ENCODE measurements at places on chromosomes 13 and 19. TPM values are rescaled to one million over a fixed set of nuclear protein-coding genes. Genes with fewer than 3 reads are reported as not detected.
A peak's percentile ranks its signal among the peaks of the same experiment; 100 is the strongest.

DNA sequence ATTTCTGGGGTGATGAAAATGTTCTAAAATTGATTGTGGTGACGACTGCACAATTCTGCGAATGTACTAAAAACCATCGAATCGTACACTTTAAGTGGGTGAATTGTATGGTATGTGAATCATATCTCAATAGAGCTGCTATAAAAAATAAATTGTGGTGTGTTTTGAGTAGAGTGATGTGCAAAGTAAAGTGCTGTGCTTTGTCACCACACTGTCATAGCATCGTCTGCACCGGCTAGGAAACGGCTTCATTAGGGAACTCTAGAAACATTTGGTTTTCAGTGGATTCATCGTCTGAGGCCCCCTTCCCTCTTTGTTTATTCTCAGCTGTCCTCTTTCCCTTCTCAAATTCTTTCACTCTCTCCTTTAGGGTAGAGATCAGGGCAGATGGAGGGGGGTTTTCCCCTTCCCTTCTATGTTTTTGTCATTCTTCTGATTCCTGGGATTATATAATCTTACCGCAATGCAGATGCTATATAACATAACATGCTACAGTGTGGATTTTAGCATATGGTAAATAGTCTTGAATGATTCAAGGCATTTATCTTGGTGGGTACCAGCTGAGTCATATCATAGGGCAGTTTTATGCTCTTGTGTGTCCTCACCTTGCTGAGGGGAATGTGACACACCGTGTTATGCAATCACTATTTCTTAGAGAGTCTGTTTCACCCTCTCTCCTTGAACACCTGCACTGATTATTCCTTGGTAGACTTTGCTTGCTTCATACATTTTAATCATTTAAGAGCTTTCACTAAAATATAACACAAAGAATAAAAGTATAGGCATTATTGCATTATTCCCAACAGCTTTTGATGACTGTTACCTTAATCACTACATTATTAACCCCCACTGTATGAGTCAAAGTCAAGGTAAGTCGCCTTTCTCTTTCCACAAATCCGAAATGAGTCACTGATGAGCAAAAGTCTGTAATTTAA is 239.4 kb downstream of the DCLK1 start:
- H3K27ac ChIP-seq: no peak overlapping the region
- no peaks in the 10 kb centered on the region for H3K36me3 ChIP-seq
- H3K4me1 ChIP-seq: peaks cover 30% of the 10 kb centered on the region
- DNase-seq: no peak
- no peak overlapping the region for H3K4me3 ChIP-seq
- peaks cover 13% of the 10 kb centered on the region for H3K27me3 ChIP-seq

KIR2DL1 gene
- total RNA-seq: not detected

- H3K27me3 ChIP-seq: no peaks in the 10 kb centered on the region
- peaks cover 43% of the 10 kb centered on the region for H3K36me3 ChIP-seq
- DNase-seq: no peak
- H3K4me3 ChIP-seq: no peak overlapping the region
- H3K27ac ChIP-seq: no peak overlapping the region
- peaks cover 59% of the 10 kb centered on the region for H3K4me1 ChIP-seq
These were observed 39.1 kb downstream of the EFNB2 start for GRCh38 chr13:106496072-106496997.

- peaks cover 44% of the 10 kb centered on the region for H3K36me3 ChIP-seq
- H3K4me1 ChIP-seq: no peaks in the 10 kb centered on the region
- no peak overlapping the region for H3K4me3 ChIP-seq
- H3K27ac ChIP-seq: no peak overlapping the region
- no peaks in the 10 kb centered on the region for H3K27me3 ChIP-seq
These were observed 14.2 kb downstream of the RB1 start for GRCh38 chr13:48317511-48318376.

GRCh38 chr19:5308451-5309437 is 31.9 kb downstream of the PTPRS start:
- peaks cover 4% of the 10 kb centered on the region for H3K36me3 ChIP-seq
- no peak for DNase-seq
- H3K27me3 ChIP-seq: no peaks in the 10 kb centered on the region
- H3K27ac ChIP-seq: no peak overlapping the region
- H3K4me3 ChIP-seq: no peak overlapping the region

DNA sequence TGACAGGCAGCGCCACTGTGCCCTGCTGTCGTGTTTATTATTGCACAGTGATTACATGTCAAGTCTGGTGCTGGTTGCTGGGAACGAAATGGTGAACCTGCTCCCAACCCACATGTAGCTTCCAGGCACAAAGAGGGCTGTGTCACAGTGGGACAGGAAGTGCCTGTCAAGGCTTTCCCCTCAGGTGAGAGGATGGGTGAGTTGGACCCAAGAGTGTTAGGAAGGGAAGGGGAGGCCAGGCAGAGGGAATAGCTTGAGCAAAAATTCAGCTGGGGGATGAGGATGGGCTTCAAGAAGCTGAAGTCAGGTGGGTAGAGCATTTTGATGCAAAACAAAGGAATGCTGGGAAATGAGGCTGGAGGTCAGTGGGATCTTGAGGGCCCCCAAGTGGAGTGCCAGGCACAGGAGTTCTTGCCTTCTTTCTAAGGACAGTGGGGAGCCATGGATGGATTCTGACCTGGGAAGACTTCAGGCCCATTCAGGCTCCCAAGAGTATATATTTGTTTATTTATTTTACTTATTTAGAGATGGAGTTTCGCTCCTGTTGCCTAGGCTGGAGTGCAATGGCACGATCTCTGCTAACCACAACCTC is 8.5 kb upstream of the QTRT1 start:
- peaks cover 15% of the 10 kb centered on the region for H3K4me1 ChIP-seq
- H3K4me3 ChIP-seq: peak overlapping the region; percentile 52
- DNase-seq: no peak
- peaks cover 26% of the 10 kb centered on the region for H3K36me3 ChIP-seq
- H3K27ac ChIP-seq: peak overlapping the region; percentile 71
- no peaks in the 10 kb centered on the region for H3K27me3 ChIP-seq

DNA sequence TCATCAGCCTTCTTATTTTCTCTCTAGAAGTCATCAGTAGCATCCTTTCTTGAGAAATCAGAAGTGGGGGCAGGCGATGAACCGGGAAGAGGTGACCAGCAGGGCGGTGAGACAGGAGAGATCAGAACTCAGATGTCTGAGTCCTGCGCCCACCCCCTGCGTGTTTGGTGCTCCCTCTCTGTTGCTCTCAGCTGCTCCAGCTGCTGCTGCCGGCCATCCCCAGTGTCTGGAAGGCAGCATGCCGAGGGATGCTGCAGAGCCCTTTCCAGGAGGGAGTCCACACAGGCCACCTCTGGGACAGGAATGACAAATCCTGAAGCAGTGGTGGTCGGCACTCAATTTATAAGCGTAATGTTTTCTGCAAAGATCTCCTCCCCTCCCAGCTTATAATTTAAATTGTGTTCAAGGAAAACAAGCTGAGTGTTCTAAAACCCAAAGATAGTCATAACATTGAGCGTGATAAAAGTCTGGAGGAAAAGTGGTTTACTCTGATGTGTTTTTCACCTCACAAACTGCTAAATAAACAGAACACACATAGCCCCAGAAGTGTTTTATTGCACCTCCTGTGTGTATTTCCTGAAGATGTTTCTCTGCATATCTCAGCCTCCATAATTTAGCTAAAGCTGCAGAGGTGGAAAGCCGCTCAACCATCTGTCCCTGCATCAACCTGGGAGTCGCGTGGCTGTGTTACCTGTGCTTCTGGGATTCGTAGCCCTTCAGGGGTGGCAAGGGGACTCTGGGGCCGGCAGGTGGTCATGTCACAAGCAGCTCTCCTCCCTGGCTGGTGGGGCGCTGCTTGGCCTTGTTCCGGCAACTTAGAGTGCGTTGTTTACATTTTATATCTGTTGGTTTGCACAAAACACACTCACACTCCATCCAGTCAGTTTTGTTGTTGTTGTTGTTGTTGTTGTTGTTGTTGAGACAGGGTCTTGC is 191.2 kb downstream of the USP12 start:
- no peak overlapping the region for H3K4me3 ChIP-seq
- no peaks in the 10 kb centered on the region for H3K36me3 ChIP-seq
- no peak for DNase-seq
- peaks cover 10% of the 10 kb centered on the region for H3K4me1 ChIP-seq

DNA sequence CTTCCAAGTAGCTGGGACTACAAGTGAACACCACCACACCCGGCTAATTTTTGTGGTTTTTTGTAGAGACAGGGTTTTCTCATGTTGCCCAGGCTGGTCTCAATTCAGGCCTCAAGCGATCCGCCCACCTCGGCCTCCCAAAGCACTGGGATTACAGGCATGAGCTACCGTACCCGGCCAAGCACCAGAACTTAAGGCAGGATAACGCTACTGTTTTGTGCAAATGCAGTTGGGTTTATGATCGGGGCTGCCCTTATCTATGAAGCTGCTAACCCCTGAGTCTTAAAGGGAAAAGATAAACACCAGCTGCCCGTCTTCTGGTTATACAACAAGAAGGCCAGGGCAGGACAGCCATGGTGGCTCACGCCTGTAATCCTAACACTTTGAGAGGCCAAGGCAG is 12.6 kb upstream of the TM6SF2 start:
- H3K4me3 ChIP-seq: no peak overlapping the region
- no peaks in the 10 kb centered on the region for H3K4me1 ChIP-seq
- H3K36me3 ChIP-seq: peaks cover 22% of the 10 kb centered on the region
- no peak overlapping the region for H3K27ac ChIP-seq
- no peaks in the 10 kb centered on the region for H3K27me3 ChIP-seq

PRR22 gene
- total RNA-seq: 5.2 TPM

DNA sequence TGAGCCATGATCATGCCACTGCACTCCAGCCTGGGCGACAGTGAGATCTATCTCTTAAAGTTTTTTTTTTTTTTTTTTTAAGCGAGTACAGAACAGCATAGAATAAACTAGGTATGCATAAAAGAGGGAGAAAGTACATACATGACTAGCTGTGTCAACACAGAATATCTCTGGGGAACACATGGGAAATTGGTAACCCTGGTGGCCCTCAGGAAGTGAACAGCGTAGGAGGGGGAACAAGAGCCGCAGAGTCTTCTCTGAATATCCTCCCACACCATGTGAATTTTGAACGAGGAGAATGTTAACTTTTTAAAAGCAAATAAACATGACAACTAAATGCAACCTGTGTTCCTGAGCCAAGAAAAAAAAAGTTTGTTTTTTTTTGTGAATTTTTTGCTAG is 15.2 kb downstream of the PHLDB3 start:
- no peak for DNase-seq
- H3K4me3 ChIP-seq: no peak overlapping the region
- H3K27me3 ChIP-seq: no peaks in the 10 kb centered on the region
- H3K27ac ChIP-seq: no peak overlapping the region
- no peaks in the 10 kb centered on the region for H3K4me1 ChIP-seq

- peak overlapping the region; percentile 60 for H3K27ac ChIP-seq
- peaks cover 36% of the 10 kb centered on the region for H3K4me1 ChIP-seq
- no peaks in the 10 kb centered on the region for H3K36me3 ChIP-seq
- no peak overlapping the region for H3K4me3 ChIP-seq
- no peak for DNase-seq
- no peaks in the 10 kb centered on the region for H3K27me3 ChIP-seq
These were observed 196.3 kb downstream of the LHFPL6 start for GRCh38 chr13:39406688-39407087.

ZNF418 gene
- total RNA-seq: 24.6 TPM

LSR gene
- total RNA-seq: 78.5 TPM

ZNF443 gene
- total RNA-seq: 7.7 TPM

DNA sequence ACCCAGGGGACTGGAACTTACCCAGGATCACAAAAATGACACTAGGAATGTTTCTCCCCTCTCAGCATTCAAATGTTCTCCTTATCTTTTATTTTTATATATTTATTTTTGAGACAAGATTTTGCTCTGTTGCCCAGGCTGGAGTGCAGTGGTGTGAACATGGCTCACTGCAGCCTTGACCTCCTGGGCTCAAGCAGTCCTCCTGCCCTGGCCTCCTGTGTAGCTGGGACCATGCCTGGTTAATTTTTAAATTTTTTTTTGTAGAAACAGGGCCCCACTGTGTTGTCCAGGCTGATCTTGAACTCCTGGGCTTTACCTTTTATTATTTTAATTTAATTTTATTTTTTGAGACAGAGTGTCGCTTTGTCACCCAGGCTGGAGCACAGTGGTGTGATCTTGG is 108.2 kb downstream of the PCCA start:
- no peak for DNase-seq
- H3K27me3 ChIP-seq: no peaks in the 10 kb centered on the region
- H3K4me1 ChIP-seq: peaks cover 6% of the 10 kb centered on the region
- no peak overlapping the region for H3K4me3 ChIP-seq

GRCh38 chr13:33633701-33634545 is 184.0 kb upstream of the RFC3 start:
- H3K36me3 ChIP-seq: no peaks in the 10 kb centered on the region
- peaks cover 25% of the 10 kb centered on the region for H3K4me1 ChIP-seq
- H3K27me3 ChIP-seq: no peaks in the 10 kb centered on the region
- no peak for DNase-seq
- H3K4me3 ChIP-seq: no peak overlapping the region

TBXA2R gene
- total RNA-seq: not detected

DNA sequence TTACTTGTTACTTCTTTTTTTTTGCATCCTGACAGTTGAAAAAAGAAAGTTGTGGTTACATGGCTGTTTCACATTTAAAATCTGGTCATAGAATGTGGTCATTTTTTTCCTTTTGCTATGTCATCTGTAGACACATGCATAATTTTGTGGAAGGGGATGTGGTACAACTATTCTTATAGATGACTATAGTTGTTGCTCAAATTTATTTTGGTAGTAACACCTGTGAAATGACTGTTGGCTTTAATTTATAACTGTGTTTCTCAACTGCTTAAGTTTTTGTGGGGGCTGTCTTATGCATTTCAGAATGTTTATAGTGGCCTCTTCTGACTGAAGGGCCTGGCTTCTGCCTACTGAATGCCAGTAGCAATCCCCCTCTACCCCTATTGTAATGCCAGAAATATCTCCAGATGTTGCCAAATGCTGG is 130.5 kb downstream of the PAN3 start:
- no peak for DNase-seq
- H3K27me3 ChIP-seq: no peaks in the 10 kb centered on the region
- H3K4me3 ChIP-seq: no peak overlapping the region
- no peak overlapping the region for H3K27ac ChIP-seq
- H3K36me3 ChIP-seq: peaks cover 16% of the 10 kb centered on the region

DNA sequence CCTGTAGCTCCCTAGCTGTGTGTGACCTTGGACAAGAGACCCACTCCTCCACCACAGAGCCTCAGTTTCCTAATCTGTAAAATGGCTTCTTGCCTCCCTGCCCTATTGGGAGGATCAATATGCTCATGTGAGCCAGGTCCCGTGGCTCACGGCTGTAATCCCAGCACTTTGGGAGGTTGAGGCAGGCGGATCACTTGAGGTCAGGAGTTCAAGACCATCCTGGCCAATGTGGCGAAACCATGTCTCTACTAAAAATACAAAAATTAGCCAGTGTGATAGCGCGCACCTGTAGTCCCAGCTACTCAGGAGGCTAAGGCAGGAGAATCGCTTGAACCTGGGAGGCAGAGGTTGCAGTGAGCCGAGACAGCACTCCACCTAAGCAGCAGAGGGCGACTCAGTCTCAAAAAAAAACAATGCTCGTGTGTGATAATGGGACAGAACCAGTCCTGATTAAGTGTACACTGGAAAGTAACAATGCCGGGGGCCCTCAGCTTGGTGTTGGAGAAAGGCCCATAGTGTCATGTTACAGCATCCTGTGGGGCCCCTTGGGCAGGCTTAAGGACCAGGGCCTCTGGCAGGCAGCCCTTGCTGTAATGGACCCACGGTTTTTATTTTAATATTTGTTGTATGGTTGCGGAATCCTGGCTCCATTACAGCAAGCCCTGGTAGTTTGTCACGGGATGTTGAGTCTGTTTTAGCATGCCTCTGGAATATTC is 6.8 kb downstream of the RPS11 start:
- H3K27me3 ChIP-seq: no peaks in the 10 kb centered on the region
- no peak for DNase-seq
- H3K4me3 ChIP-seq: no peak overlapping the region
- peaks cover 7% of the 10 kb centered on the region for H3K4me1 ChIP-seq
- H3K27ac ChIP-seq: no peak overlapping the region
- peaks cover 6% of the 10 kb centered on the region for H3K36me3 ChIP-seq
